Activated gamma-delta T cell treated with anti-CD3 and anti-CD28 coated beads, Interleukin-2, amount 50 U/mL, for 16 hours (primary cell): ENCODE measurements at places on chromosomes 7 and 10.

GRCh38 chr7:136998495-136998894, 130.0 kb downstream of the CHRM2 start:
- no peak for DNase-seq

DNA sequence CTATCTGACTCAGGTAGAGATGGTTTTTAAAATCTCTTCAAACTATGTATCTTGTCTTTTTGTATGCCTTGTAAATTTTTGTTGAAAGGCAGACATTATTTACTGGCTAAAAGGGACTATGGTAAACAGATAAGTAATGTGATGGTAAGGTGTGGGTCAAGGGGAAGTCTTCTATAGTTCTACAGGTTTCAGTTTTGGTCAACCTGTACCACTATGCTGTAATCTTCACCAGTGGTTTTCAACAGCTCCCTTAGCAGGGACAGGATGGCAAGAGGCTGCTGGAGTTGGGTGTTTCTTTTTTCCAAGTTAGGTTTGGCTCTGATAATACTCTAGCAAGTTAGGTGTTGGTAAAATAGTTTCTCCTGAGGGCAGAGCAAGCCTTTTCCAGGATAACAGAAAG, 32.7 kb upstream of the FZD8 start:
- no peak for DNase-seq

- DNase-seq, result no peak
Observed at GRCh38 chr10:84589526-84590205, 261.3 kb downstream of the CCSER2 start.

GRCh38 chr7:66125052-66125694, 10.5 kb downstream of the CRCP start:
- no peak for DNase-seq

- DNase-seq, result no peak
Observed at GRCh38 chr10:18501198-18501597, 150.2 kb downstream of the NSUN6 start.

DNA sequence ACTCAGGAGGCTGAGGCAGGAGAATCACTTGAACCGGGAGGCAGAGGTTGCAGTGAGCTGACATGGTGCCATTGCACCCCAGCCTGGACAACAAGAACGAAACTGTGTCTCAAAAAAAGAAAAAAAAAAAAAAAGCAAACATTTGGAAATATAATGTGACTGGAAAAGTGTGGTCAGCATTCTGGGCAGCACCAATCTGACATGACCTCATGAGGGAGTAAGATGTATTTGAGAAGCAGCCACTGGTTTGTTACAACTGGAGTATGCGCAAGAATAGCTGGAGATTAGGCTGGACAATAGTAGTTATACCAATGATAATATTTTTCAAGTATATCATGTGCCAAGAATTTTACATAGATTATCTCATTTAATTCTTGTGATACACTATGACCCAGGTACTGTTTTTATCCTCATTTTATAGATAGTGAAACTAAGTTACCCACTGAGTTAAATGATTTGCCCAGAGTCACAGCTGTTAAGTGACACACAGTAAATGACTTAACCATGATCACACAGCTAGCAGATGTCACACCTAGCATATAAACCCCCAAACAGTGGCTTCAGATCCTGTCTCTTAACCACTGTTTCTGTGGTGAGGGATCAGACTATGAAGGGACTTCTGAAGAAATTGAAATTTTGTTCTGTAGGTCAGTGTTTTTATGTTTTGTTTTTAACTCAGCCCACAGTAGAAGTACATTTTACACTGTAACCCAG, 11.1 kb downstream of the MCU start:
- no peak for DNase-seq

DNA sequence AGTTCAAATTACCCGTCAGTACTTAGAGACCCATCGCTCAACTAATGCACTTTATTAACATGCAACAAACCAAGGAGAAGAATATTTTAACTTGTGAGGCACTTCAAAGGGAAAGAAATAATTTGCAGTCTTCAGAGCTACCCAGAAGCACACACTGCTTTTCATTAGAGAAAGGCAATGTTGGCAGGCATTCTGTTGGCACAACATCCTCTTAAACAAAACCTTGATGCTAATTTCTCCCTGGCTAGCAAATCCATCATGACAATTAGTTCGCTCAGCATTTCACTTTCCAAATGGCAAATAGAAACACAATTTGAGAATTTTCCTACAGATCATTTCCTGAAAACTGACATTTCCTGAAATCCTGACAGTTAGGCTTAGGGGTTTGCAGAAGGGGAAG, 155.6 kb upstream of the FAM13C start:
- no peak for DNase-seq

DNA sequence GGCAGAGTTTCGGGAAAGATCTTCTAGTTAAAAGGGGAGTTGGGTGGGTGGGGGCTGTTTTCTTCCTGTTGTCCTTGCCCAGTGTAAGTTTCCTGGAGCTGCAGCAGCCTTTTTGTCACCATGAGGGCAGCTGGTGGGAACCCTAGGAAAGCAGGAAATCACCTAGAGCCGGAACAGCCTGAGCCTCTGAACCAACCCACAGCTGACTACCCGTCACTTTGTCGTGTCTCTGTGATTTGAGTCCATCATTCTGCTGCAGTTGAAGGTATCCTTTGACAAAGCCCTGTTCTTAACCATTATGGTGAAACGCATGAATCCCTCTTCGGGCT, 1.2 kb upstream of the C10orf143 start:
- no peak for DNase-seq

DNA sequence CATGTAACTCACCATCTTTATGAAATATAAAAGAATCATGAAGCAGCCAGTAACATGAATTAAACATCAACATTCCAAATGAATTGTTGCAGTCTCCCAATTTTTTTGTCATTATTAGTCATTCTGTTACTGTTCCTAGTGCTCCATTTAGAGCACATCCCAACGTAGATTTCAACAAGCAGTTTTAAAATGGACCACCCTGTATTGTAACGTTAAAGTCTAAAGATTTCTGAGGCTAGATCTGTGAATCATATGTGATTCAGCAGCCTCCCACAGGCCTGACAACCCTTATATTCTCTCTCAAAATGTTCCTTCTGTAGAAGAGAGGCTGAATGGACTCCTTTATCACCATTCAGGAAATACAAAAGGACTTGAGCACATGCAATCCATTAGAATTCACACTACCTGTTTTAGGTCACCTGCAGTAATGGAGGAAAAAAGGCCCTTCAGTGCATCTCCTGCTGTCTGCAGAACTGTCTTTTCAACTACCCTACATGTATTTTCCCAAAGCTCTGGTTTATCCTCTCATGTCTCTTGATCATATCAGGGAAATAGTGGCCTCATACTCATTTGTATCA, 81.4 kb downstream of the CACNA2D1 start:
- DNase-seq, result no peak

DNA sequence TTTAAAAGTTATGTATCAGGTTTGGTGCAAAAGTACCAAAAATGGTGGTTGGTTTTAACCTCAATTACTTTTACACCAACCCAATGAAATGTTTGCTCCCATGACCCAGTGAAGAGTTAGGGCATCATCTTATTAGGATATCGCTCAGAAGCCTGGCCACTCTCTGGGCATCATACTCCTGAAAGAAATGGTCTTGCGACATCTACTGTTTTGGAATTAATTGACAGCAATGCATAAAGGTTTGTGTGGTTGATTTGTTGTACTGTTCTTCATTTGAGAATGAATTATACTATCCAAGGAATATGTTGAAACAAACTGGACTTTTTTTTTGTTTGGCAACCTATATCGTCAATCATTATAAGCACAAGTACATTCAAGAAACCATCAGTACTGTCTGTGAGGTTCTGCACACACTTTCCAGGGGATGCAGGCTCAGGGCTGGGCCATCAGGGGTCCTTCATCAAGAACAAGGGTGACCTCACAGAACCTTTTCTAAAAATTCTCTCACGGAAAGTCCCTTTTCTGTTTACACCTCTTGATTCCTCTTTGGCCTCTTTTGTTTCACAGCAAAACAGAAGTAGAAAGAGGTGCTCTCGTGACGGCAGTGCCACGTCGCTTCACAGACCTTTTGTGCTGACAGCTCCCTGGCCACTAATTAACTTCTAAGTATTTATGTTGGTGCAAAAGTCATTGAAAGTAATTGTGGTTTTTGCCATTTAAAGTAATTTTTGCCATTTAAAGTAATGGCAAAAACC, 117.2 kb upstream of the KLF6 start:
- DNase-seq, result peak; percentile 16

DNA sequence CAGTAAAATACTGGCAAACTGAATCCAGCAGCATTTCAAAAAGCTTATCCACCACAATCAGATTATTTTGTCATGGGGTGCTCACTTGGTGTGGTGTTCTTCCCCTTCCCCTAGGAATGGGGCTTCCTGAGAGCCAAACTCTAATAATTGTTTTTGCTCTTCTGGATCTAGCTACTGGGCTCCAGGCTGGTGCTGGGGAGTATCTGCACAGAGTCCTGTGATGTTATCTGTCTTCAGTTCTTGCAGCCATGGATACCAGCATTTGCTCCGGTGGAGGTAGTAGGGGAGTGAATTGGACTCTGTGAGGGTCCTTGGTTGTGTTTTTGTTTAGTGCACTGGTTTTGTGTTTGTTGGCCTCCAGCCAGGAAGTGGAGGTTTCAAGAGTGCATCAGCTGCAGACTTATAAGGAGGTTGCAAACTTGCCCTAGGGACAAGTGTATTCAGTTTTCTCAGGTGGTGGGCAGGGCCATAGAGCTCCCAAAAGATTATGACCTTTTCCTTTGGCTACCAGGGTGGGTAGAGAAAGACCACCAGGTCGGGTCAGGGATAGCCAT, 308.5 kb upstream of the MAGI2 start:
- DNase-seq, result no peak

DNA sequence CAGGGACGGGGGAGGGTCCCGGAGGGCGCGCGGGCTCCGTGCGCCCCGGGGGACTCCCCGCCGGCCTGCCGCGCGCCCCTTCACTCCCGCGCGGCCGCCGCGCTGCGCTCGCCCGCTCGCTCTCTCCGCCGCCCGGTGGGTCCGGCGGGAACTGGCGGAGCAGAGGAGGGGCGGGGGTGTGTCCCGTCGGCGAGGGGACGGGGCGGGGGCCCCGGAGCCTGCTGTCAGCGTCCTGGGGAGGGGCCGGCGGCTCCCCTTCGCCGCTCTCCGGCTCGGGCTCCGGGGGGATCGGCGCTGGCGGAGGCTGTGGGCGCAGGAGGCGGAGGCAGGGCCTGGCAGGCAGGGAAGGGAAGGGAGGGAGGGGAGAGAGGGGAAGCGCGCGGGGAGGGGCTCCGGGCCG, at the start of gene SH3PXD2A:
Gene SH3PXD2A, minus strand, starts transcription at position 153 of the 400 bp plus-strand sequence. CDS start 310 bp downstream, outside the sequence.
- DNase-seq, result no peak

DNA sequence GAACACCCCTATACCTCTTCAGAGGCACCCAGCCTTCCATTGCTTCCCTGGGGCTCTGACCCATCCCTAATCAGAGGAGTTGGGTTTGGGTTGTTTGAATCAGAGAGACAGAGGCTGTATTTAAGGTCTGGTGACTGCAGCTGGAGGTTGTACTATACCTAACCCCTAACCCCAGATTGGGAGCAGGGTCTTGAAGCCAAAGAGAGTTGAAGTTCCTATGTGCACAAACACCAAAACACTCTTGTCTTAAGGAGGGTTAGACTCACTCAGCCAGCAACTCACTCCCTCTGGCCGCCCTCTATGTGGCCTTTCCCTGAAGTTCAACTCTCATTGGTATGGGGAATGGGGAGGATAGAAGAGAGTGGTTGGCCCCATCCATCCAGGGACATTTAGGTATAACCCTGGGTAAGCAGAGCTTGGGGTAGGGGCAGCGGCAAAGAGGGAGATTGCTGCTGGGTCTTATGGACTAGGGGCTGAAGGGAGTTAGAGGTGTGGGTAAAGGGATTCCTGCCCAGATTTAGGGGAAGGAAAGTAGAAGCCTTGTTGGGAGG, 80.0 kb downstream of the PAX2 start:
- no peak for DNase-seq

DNA sequence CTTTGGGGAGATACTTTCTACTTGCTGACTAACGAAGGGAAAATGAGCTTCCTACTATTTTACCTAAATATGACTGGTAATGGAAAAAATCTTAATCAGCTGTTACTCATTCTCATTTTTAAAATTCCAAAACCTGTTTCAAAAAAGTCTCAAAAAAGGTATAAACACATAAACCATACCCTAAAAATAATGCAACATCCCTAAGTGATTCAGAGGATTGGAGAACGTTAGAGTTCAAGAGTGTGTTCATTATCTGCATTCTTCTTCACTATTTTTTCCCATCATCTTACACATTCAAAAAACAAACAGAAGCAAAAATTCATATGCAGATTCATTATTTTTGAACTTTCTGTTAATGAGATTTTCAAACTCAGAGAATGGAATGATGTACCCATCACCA, 150.4 kb upstream of the GNAI1 start:
- no peak for DNase-seq

DNA sequence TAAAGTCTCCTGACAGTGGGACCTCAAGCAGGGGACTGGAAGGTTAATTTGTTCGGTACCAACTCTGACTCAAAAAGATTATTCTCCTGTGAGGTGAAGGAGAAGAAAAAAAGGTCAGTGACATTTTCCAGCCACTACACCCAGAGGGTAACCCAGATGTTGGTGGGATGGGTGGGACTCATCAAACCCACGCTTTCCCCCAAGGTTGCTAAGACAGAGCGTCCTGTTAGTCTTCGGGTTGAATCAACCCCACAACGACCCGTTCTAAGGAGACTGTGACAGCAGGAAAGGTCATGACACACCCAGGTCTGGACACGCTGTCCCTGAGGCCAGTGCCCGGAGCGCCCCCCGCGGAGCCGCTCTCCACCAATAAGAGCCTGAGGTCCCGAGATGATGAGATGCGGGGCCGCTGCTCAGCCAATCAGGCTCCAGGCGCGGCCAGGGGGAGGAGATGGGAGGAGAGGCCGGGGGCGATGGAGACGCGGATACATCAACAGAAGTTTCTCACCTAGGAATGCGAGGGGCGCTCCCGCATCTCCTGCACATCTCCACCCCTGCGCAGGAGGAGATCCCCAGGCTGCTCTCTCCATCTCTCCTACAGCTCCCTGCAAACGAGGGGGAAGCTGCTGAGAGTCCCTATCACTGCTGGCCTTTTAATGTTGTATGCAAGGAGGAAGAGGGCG, at the start of gene WNT16:
Gene WNT16, plus strand, starts transcription at position 493 of the 683 bp plus-strand sequence. CDS start 293 bp downstream, outside the sequence.
- no peak for DNase-seq

DNA sequence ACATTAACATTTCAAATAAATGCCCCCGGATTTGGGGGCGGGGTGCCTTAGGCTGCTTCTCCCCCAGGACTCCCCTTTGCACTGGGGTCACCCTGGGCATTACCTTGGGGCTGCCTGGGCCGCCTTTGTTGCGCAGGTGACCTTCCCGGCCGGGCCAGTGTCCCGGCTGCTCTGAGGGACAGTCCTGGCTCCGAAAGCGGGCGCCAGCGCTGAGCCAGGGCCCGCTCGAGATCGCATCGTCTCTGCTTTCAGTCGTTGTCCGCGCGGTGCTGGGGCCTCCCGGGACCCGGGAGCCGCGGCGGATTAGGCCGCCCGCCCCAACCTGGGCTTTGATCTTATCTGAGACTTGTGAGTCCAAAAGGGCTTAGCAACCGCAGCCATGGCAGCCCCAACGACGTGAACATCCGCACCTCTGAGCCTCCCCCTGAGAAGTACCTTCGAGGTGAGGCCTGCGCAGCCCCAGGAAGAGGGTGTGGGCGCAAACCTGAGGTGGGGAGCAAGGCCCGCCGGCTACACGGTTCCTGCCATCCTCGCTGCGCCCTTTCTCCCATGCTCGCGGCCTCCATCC, 14.8 kb upstream of the WAPL start:
- peak; percentile 32 for DNase-seq

- no peak for DNase-seq
Observed at GRCh38 chr7:15057272-15057671, 154.7 kb upstream of the DGKB start.

- no peak for DNase-seq
Observed at GRCh38 chr10:58431903-58432302, 46.7 kb downstream of the TFAM start.
